ENCODE measurements at places on chromosomes 5 and 9.

DNA sequence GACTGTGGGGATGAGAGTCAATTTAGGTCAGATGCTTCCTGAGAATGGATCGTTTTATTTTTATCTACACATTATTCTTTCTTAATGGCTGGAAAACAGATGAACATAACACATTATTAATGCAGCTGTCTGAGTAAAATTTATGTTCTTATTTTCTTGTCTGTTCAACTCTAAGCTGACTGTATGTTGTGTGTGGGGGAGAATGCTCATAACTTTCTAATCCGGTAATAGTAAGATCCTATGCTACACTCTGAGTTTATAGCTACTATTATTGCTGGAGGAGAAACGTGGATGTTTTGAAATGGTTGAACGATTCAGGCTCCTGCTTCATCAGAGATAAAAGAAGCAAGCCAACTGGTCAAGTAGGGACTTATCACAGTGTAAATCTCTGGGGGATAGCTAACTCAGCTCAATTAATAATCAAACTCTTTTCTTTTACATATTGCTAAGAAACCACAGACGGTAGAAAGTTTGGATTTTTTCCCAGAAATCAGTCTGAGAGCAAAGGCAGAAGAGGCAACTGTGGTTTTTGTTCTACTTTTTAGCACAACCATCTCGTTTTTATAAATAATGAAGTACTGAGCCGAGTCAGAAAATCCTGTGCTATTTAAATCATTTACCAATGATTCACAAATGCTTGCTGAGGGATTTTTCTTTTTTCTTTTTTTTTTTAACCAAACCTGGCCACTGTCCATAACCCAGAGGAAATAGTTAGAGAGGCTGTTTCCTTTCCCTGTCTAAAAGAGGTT, 265.0 kb upstream of the FAM174A start:
- no peak for DNase-seq

GRCh38 chr9:124631326-124631725, 124.1 kb upstream of the NR5A1 start:
- DNase-seq: no peak

DNA sequence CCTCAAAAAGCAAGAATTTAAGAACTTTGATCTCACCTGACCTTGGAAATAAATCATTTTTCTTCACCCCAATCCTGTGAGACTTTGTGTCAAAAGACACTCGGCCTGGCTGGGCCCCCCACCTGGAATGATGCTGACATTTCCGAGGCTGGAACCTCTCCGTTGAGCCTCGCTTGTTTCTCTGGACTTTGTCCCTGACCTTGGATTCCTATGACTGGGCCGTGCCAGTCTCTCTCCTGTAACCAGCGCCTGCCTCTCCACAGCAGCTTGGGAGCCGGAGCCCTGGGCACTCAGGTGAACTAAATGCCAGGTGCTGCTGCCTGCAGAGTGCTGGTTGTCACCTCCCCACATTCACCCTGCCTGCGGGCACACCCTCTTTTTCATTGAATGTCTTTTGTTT, 62.7 kb downstream of the RETREG1 start:
- no peak for DNase-seq

- DNase-seq: no peak
Observed at GRCh38 chr5:133873449-133873848, 95.0 kb downstream of the C5orf15 start.

GRCh38 chr9:8429768-8430167, 630.2 kb upstream of the DMAC1 start:
- no peak for DNase-seq

DNA sequence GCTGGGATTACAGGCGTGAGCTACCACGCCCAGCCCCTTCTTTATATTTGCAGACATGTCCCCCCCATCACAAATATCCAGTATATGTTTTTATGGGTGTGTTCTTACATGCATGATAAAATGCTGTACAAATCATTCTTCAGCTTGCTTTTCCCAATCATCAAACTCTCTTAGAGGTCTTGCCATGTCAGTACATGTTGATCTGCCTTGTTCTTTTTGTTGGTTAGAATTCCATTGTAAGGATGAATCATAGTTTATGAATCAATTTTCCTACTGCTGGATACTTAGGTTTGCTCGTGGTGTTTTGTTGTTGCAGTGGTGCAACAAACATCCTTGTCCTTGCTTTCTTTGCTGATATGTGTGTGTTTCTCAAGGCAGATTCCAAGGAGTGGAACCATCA, 79.9 kb upstream of the NEURL1B start:
- DNase-seq: no peak

- no peak for DNase-seq
Observed at GRCh38 chr9:4864234-4864661, 71.5 kb downstream of the RCL1 start.

- DNase-seq: no peak
Observed at GRCh38 chr9:14119694-14120514, 194.0 kb downstream of the NFIB start.

GRCh38 chr9:110334183-110334582, 3.5 kb downstream of the TXNDC8 start:
- no peak for DNase-seq

- DNase-seq: no peak
Observed at GRCh38 chr5:122478741-122479442, 166.9 kb downstream of the SNCAIP start.

GRCh38 chr9:119667163-119667562, 297.9 kb upstream of the BRINP1 start:
- DNase-seq: no peak

GRCh38 chr5:134462047-134462575, 50.4 kb upstream of the CDKN2AIPNL start:
- DNase-seq: no peak

- no peak for DNase-seq
Observed at GRCh38 chr5:77981820-77982219, 205.7 kb upstream of the TBCA start.

DNA sequence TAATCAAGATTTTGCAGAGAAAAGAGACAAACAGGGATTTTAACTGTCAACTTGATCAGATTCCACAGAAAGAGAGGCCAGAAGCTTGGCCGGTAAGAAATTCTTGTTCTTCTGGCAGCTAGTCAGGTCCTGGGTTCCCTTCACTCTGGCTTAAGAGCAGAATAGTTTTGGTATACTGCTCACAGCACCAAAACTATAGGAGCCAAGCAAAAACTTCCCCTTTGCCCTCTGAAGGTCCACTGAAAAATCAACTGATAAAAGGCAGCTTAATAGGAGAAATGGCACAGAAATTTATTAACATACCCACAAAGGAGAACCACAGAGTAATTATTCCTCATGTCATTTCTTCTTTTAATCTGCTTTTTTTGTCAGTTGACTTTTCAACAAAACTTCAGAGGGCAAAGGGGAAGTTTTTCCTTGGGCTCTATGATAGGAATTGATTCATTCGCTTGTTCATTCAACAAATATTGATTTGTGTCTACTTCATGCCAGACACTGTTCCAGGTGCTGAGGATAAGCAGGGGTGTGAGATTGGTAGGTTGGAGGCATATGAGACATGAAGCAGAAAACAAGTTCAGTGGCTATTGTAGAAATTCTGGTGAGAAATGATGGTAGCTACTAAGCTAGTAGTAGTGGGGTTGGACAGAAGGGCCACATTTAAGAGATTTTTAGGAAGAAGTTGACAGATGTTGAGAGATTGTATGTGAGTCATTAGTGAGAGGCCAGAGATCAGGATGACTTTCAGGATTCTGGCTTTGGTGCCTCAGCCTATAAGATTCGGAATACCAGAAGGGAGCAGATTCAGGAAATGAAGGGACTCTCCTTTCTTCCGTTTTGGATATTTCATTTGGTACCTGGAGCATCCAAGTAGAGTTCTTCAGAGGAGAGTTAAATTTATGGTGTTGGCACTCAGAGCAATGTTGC, 20.6 kb upstream of the NNT start:
- no peak for DNase-seq

- DNase-seq: no peak
Observed at GRCh38 chr5:144009116-144009515, 161.3 kb downstream of the YIPF5 start.

Data from activated naive CD8-positive, alpha-beta T cell treated with anti-CD3 and anti-CD28 coated beads, Interleukin-2, amount 10 ng/mL, durations not matched to agents 7 days and 5 days (primary cell).